ENCODE measurements at places on chromosomes 6 and 20.
A peak's percentile ranks its signal among the peaks of the same experiment; 100 is the strongest.

GRCh38 chr20:50242178-50242514, 51.5 kb downstream of the CEBPB start:
- DNase-seq = no peak

DNA sequence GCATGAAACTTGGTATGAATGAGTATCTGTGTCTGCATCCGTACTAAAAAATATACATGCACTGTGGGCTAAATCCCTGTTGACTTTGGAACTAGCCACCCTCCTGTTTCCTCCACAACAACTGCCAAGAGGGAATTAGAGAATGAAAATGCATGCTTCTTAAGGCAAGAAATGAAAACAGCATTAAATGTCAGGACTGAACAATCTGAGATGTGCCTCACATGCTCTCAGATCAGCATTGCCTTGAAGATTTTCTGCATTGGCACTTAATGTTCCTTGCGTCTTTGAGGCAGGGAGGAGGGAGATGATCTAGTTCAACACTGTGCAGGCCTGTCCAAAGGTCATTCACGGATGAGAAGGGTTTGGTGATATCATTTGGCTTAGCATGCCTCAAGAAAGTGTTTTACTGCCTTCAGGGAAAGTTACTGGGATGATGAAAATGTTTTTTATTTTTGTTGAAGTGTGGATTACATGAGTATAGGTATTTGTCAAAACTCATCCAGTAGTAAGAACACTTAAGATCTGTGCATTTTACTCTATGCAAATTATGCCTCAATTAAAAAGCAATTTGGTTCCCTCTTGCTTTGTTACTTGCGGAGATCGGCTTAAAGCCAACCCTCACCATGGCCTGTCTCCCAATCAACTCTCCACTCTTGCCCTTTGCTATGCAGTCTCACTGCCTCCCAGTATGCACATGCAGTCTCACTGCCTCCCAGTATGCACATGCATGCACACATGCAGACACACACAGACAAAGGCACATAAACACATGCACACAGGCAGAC, 47.5 kb upstream of the RIN2 start:
- no peak for DNase-seq

- DNase-seq = peak; percentile 13
Measured at GRCh38 chr20:45306431-45306982, at the start of gene RBPJL. Gene RBPJL (plus strand): TSS chr20:45306840. CDS start chr20:45306923, 83 bp downstream.

- no peak for DNase-seq
Measured at GRCh38 chr6:13465734-13466133, 21.7 kb downstream of the GFOD1 start.

DNA sequence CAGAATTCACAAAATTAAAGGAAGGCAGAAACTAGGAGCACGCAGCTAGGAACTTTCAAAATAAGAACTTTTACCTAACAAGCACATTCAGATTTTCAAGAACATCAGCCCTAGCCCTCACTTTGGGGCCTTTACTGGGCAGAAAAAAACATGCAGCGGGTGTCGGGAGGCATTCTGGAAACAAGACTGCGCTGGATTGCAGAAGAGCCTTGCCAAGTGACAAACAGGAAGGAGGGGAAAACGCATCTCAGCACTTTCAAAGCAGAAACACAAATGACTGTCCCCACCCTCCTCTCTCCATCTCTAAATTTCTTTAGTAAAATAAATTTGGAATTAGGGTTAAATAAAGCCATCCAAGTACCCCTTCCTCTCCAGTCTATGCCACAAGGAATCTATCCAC, 74.6 kb upstream of the RREB1 start:
- no peak for DNase-seq

DNA sequence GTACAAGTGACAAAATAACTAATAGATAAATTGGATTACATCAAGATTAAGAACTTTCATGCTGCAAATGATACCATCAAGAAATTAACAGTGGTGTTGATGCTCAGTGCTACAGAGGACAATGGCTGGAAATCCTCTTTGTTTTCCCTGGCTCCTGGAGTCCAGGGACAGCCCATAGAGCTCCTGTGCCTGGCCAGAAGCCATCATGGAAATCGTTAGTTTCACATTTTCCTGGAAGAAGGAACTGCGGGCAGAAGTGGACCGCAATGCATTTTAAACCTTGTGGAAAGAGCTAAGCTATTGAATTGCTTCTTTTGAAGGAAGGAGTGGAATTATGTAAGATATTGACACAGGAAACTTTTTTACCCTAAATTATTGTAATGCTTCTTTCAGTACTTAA, 276.0 kb downstream of the GJA1 start:
- DNase-seq = no peak

DNA sequence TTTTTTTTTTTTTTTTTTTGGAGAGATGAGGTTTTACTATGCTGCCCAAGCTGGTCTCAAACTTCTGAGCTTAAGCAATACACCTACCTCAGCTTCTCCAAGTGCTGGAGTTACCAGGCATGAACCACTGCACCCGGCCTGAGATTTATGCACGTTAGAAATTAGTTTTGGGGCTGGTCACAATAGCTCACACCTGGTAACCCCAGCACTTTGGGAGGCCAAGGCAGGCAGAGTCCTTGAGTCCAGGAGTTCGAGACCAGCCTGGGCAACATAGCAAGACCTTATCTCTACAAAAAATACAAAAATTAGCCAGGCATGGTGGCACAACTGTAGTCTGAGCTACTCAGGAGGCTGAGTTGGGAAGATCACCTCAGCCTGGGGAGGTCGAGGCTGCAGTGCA, 51.9 kb downstream of the CD24 start:
- no peak for DNase-seq

DNA sequence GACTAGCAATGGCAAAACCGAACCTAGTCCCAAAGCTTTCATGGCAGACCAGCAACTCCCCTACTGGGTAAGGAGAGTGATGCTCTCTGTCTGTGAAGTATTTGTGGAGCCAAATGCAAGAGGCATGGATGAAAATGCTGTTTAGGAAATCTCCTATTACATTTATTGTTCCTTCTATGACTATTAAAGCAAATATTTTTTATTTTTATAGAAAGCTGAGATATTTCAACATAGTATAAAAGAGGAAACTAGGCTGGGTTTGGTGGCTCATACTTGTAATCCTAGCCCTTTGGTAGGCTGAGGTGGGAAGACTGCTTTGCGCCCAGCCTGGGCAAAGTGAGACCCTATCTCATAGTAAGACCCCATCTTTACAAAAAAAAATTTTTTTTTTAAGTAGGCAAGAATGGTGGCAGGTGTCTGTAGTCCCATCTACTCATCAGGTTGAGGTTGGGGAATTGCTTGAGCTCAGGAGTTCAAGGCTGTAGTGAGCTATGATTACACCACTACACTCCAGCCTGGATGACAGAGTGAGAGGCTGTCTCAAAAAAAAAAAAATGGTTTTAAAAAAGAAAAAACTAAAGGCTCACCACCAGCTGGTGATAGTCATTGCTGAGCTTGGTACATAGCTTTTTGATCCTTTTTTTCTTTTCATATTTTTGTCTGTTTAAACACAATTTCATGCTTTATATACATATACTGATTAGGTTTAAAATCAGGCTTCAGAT, 11.3 kb downstream of the KDM1B start:
- no peak for DNase-seq

DNA sequence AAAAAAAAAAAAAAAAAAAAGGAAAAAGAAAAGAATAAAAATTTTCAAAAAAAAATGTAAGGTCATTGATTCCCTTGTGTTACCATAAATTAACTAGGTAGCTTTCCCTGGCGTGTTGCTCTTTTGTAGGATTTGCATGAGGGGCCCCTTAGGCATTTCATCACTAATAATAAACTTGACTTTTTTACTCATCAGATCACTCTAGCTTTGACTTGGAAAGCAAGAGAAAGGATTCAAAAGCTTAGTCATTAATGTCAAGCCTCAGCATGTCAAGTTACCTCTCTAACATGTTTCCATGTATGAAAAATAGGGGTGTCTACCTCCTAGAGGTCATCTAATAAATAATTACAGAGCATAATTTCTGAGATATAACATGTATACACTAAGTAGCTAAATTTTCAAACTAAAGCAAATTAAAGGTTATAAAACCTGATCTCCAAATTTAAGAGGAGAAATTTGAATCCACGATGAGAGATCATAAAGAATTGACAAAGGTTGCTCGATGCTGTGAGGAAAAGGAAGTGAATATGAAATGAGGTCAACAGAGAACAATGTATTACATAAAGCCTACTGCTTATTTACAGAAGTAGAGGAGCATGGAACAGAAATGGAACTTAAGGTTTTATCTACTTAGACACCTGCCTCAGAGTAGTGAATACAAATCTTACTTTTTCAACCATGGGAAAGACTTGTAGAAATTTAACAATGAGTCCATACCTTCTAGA, 86.8 kb downstream of the ARHGAP18 start:
- DNase-seq = no peak

DNA sequence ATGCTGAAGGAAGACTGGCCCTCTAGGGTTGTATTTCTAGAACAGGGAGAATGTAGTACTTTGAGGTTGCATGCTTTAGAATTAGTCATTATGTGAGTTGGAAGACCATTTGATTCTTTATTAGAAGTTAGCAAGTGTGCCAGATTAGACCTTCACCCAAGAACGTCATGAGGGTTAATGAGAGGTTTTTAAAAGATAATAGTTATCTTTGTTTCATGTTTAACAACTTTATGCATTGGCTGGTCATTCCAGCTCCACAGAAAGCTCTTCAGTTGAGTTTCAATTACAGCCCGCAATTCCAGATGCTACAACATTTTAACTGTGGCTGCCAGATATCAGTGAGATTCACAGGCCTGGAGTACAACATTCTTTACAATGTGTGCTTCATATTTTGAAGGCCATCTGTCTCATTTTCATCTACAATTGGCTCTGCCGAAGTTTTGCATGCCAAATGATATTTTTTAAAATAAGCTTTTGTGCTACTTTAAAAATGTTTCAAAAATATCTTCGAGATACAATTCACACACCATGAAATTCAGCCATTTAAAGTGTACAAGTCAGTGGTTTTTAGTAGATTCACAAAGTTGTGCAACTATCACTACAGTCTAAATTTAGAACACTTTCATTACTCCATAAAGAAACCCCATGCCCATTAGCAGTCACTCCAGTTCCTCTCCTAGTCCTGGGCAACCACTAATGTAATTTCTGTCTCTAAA, 61.1 kb upstream of the FBXO30 start:
- DNase-seq = no peak

- DNase-seq = peak; percentile 34
Measured at GRCh38 chr6:30450909-30451841, 38.1 kb upstream of the HLA-E start.

GRCh38 chr6:129124347-129124746, 241.4 kb downstream of the LAMA2 start:
- no peak for DNase-seq

DNA sequence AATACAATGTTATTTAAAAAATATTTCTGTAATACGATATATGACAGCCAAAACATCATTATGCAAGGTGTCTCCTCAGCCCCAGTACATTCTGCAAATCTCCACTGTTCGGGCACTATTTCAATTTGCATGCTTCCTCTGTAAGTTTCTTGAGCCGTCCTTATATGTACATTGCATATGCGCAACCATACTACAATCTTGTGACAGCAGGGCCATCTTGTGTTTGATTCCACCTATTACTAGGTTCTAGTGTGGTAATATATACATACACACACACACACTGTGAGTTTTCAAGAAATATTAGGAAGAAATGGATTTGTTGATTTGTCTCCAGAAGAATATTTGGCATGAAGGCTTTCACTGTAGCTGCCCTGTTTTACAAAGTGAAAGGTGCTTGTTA, 9.8 kb downstream of the LYRM4 start:
- DNase-seq = no peak

GRCh38 chr6:156980948-156981347, 203.8 kb downstream of the ARID1B start:
- no peak for DNase-seq

GRCh38 chr6:157255079-157255478, 68.2 kb downstream of the TMEM242 start:
- DNase-seq = no peak

GRCh38 chr6:13027207-13027606, 301.1 kb downstream of the TBC1D7 start:
- no peak for DNase-seq

GRCh38 chr6:142648036-142648451, 296.9 kb downstream of the HIVEP2 start:
- no peak for DNase-seq

GRCh38 chr6:56814802-56815201, 140.1 kb upstream of the BEND6 start:
- DNase-seq = no peak

DNA sequence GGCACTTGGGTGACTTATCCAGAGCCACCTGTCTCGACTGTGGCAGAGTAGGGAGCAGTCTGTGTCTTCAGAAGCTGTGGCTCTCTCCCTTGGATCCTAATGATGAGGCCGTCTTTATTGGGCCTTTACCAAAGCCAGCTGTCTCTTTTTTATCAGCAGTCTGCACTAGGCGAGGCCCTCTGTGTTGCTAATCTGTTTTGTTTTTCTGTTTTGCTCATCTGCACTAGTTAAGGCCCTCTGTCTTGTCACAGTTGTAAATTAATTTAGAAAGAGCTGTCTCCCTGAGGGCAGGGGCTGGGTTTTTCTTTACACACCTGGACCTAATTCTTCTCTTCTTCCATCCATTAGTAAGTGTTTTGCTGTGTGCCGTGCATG, 45.0 kb downstream of the CDS2 start:
- DNase-seq = no peak

DNA sequence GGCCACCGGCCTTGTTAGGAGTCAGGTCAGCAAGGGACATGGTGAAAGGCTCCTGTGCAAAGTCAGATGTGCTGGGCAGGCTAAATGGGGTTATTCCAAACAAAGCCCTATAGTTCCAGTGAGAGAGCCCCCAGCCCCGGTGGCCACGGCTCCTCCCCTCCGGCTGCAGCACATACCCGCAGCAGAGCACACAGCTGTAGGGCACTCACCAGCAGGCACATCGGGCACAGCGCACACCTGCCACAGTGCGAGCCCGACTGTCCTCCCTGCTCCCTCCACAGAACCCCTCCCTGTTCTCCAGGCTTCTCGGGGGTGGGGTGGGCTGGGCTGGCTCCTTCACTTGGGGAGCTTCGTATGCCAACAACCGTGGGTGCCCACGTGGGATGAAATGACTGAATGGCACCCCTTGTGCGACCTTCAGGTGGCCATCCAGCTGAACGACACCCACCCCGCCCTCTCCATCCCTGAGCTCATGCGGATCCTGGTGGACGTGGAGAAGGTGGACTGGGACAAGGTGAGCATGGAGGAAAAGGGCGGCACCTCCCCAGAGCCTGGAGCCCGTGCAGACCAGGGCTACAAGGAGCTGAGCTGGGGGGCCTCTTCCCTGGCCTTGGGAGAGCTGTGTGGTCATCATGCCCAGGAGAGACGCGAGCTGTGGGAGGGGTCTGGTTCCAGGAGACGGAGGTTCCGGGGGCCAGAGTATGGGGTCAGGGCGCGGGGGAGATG, 30.9 kb downstream of the PYGB start:
- no peak for DNase-seq

GRCh38 chr6:3081960-3082359, 13.7 kb downstream of the RIPK1 start:
- DNase-seq = no peak

- DNase-seq = no peak
Measured at GRCh38 chr6:13987400-13987865, 62.7 kb downstream of the RNF182 start.

DNA sequence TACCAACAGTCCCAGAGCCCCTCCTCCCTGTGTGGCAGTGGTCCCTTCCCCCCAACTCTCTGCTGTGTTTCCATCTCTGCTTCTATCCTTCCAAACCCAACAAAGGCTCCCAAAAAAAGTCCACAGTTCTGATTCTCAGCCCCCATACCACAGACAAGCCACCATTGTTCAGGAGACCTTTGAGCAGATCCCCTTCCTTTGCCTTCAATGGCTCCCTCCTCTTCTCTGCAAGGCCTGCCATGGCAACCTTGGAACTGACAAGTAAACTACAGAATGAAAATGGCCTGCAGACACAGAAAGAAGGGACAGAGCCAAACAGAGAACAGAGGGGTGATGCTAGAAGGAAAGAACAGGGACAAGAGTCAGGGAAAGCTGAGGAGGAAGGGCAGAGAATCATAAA, 23.2 kb downstream of the OR2H2 start:
- no peak for DNase-seq

Data from activated T-helper 1 cell treated with Interleukin-2 at 50 U/mL for 16 hours (primary cell).